Activated CD4-positive, alpha-beta T cell treated with anti-CD3 and anti-CD28 coated beads, Interleukin-2, amount 50 U/mL, for 24 hours (primary cell): ENCODE measurements at places on chromosomes 11 and 22.

GRCh38 chr22:32591620-32592019 is 117.0 kb downstream of the FBXO7 start:
- no peak for DNase-seq

- no peak for DNase-seq
Measured at GRCh38 chr22:17925431-17925841, 98.9 kb downstream of the MICAL3 start.

DNA sequence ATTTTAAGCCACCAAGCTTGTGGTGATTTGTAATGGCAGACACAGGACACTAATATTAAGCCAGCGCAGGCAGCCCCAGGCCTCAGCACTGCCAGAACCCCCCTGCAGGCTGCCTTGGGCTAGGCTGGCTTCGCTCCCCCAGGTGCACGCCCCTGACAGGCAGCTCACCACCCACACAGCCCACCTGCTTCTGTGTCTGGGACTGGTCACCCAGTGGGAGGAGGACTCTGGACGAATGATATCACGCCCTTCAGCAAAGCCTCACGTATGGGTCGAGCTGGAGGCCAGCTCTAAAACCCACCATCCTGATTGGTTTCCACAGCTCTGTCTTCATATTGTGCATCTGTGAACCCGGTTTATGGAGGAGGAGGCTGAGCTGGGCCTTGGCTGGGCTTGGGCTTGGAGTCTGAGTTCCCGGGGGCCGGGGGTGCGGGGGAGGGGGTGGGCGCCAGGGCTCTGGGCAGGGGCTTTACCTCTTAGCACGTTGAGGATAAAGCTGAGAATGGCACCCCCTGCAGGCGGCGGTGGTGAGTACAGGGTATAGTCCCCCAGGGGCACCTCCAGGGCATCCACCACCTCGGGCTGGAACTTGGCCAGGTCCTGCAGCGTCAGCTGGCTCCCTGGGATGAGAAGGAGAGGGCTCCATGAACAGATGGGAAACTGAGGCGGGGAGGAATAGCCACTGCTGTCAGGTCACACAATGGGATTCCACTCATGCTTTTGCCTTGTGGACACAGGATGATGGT is 13.8 kb downstream of the GGT5 start:
- DNase-seq, result peak; percentile 40

DNA sequence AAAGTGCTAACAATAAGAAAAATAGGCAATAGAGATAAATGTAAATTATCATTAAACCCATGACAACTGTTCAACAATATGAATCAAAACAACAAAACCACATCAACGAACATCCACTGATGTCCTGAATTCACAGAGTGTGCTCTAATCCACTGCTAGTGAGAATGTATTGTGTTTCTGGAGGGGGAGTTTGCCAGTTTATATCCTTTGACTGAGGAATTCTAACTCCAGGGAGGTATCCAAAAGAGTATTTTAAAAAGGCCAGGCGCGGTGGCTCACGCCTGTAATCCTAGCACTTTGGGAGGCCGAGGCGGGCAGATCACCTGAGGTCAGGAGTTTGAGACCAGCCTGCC is 1.7 kb upstream of the WEE1 start:
- no peak for DNase-seq

DNA sequence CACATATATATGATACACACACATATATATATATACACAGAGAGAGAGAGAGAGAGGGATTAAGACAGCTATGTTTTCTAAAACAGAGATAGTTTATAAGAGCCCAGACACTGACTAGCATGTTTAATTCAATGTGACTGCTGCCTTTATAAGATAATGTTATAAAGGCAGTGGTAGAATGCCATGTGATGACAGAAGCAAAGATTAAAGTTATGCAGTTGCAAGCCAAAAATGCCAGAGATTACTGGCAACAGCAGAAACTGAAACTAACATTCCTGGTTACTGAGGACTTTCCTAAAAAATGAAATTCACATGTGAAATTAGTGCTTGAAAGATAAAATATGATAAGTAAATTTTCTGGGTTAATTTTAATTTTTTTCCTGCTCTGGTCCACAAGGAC is 1888.9 kb downstream of the LRRC4C start:
- DNase-seq, result no peak

- no peak for DNase-seq
Measured at GRCh38 chr22:48795664-48796063, 1032.0 kb downstream of the BRD1 start.

GRCh38 chr11:65639623-65640482 is 2.0 kb downstream of the SIPA1 start:
- peak; percentile 22 for DNase-seq

- no peak for DNase-seq
Measured at GRCh38 chr22:24532075-24532474, 22.9 kb downstream of the GUCD1 start.

- DNase-seq, result no peak
Measured at GRCh38 chr11:65293909-65294381, 20.7 kb upstream of the CDC42EP2 start.

DNA sequence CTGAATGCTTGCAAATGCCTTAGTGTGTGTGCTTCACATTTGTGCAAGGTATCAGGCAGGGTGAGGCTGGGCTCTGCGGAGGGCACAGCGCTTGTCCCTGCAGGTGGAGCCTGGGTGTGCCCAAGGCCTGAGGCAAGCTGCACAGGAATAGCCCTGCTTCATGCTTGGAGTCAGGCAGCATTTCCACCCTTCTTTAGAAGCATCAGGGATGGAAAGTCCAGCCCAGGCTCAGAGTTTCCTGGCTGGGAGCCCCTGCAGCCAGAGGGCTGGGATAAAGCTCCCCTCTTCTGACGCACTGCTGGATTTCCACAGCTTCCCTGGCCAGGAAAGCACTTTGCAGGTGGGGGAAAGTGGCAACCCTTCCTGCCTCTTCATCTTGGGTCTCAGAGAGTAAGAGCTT is 63.4 kb downstream of the GALNT18 start:
- DNase-seq, result no peak

GRCh38 chr11:109514313-109515018 is 92.5 kb downstream of the C11orf87 start:
- no peak for DNase-seq

DNA sequence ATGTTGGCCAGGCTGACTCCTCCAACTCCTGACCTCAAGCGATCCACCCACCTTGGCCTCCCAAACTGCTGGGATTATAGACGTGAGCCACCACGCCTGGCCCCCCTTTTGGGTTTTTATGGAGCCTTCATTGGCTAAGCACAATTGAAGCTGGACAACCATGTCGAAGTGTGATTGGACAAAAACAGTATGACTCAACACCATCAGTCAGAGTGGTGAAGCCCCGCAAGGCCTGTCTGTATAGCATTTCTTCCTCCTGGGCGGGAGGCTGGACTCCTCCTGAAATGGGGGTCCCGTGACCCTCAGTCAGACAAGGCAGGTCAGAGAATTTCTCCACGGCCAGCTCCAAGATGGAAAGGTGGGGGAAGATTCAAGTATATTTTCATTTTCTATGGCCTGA is 3.1 kb upstream of the PARVB start:
- no peak for DNase-seq

DNA sequence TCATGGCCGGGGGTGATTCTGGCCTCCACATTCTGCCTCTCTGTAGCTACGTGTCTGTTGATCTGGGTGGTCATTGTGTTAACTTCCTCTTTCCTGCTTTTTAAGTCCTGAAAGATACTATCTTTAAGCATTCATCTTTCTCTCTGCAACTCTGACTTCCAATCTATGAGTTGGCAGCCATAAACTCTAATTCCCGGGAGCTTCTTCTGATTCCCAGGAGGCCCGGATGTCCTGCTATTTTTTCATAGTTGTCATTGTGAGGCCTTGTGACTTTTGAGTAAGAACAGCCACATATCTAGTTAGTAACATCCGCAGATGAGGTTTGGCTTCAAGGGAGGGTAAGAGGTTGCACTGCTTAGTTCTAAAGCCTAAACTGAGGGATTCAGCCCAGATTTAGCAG is 107.8 kb downstream of the SYN3 start:
- no peak for DNase-seq
